ENCODE measurements at places on chromosomes 6 and 20.

DNA sequence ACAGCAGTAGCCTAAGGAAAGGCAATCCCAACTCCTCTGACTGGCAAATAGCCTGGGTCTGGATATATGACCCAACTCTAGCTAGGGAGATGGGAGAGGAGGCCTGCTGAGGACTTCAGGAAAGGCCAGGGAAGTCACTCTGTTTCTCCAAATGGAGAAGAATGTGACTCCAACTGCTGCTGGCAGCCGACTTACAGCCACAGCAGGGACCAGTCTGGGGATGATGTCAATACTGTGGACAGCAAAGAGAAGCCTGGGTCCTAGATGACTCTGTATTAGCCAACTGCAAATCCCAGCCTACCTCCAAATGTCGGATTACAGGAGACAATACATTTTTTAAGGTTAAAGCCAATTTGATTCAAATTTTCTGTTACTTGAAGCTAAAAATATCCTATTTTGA, 232.6 kb downstream of the FOXC1 start:
- no peak for DNase-seq

DNA sequence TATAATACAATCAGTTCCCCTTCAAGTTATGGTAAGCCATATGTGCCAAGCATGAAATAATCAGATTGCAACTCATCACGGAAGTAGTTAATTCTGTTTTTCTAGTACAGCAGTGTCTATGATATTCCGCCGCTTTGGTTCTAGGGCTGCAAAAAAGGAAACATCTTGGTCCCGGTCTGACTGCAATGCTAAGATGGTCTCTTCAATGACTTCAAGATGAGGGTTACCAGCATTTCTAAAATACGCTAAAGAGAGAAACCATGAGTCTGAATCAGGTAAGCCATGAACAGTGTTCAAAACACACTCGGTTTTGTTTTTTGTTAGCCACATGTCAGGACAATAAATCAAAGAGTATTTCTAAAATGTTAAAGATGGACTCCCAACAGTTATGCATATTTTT, 3.2 kb upstream of the ANKRD60 start:
- no peak for DNase-seq

- DNase-seq, result no peak
These were observed 268.1 kb downstream of the UST start for GRCh38 chr6:149014631-149015534.

GRCh38 chr20:25865715-25866656, 169.3 kb upstream of the ZNF337 start:
- DNase-seq, result peak; percentile 82

DNA sequence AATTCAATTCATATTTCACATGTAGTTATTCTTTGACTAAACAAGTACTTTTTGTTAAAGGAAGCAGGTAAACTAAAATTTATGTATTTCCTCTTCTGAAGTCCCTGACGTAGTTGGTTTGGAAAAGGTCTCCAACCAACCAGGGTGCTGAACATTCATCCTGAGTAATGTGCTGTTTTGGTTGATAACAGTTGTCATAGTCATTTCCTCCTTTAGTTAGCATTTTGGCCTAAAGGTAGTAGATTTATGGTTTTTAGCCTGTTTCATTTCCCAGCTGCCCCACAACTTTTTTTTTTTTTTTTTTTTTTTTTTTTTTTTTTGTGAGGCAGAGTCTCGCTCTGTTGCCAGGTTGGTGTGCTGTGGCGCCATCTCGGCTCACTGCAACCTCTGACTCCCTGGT, 382.8 kb upstream of the FLRT3 start:
- no peak for DNase-seq

DNA sequence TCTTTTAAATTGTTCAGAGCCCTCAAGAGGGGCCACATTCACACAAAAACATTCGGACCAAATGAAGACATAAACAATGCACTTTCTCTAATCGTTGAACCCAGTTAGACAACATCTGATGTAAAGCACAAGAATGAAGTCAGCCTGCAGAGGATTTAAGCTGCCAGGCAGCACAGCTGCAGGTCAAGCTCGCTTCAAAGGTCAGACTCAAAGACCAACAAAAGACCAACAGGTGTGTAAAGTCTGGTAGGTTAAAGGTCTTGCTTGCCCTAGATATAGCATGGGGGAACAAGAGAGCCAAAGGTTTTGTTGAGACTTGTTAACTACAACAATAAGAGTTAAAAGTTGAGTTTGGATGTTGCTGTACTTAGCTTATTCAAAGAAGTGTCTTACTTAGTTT, 26.7 kb upstream of the MYLIP start:
- DNase-seq, result no peak

DNA sequence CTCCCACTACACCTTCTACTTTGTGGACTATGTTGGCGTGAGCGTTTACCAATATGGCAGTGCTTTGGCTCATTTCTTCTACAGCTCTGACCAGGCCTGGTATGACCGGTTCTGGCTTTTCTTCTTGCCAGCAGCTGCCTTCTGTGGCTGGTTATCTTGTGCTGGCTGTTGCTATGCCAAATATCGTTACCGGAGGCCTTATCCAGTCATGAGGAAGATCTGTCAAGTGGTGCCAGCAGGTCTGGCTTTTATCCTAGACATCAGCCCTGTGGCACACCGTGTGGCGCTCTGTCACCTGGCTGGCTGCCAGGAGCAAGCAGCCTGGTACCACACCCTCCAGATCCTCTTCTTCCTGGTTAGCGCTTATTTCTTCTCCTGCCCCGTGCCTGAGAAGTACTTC, 16.5 kb upstream of the EFHC1 start:
- no peak for DNase-seq

Data from A549 (cell line).